ENCODE measurements at places on chromosomes 4 and X. TPM values are rescaled to one million over a fixed set of nuclear protein-coding genes. Genes with fewer than 3 reads are reported as not detected.

DNA sequence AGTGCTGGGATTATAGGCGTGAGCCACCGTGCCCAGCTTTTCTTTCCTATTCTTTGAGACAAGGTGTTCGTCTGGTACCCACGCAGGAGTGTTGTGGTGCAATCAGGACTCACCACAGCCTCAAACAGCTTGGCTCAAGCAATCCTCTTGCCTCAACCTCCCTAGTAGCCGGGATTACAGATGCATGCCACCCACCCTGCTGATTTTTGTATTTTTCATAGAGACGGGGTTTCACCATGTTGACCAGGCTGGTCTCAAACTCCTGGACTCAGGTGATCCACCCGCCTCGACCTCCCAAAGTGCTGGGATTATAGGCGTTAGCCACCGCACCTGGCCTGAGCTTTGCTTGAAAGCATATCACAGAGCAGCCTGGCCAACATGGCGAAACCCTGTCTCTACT lies 1.5 kb upstream of the CRLF2 start:
- H3K27me3 ChIP-seq: no peaks in the 10 kb centered on the region
- no peak overlapping the region for H3K4me3 ChIP-seq
- H3K27ac ChIP-seq: no peak overlapping the region
- no peaks in the 10 kb centered on the region for H3K4me1 ChIP-seq
- H3K36me3 ChIP-seq: no peaks in the 10 kb centered on the region

ALAS2 gene
- 188 TPM for total RNA-seq

- H3K4me3 ChIP-seq: no peak overlapping the region
- DNase-seq: no peak
Measured at GRCh38 chr4:123350191-123350544, 46.4 kb upstream of the SPRY1 start.

DNA sequence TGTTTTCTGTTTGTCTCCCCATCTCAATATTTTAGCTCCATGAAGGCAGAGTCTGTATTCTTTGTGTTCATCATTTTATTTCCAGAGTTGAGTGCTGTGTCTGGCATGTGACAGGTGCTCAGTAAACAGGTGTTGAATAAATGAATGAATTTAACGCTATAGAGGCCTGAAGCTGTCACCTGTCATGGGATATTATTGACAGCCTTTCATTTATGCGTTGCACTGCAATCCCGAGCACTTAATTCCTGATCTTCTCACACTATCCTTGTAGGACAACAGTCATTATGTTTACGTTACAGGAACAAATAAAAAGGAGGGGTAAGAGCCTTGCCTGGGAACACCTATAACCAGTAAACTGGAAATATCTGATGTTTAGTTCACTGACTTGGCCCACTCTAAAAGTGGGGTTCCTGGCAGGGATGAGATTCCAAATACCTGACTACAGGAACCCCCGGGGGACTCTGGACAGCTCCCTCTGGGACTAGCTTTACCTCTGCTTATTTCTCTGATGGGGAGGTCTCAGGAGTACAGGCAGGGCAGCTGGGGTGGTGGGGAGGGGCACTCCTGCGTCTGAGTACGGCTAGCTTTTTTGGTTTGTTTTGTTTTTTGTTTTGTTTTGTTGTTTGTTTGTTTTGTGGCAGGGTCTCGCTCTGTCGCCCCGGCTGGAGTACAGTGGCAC lies 36.6 kb downstream of the SEL1L3 start:
- no peaks in the 10 kb centered on the region for H3K27me3 ChIP-seq
- no peak overlapping the region for H3K27ac ChIP-seq
- peaks cover 3% of the 10 kb centered on the region for H3K4me1 ChIP-seq
- no peak overlapping the region for H3K4me3 ChIP-seq
- no peak for DNase-seq

RAB9A gene
- total RNA-seq: 41.3 TPM

DNA sequence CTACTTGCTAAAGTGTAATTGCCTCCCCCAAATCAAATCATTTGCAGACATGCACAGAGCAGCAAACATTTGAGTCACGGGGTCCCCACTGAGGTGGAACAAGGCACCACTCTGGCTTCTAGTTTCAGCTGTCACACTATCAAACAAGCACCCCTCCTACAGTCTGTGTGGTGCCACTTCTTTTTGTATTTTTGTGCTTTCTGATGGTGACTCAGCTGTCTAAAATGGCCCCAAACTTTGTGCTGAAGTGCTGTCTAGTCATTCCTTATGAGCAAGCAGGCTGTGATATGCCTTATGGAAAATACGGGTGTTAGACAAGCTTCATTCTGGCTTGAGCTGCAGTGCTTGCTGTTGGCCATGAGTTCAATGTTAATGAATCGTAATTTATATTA lies 15.4 kb downstream of the IGFBP7 start:
- DNase-seq: no peak
- H3K4me1 ChIP-seq: peaks cover 6% of the 10 kb centered on the region
- H3K36me3 ChIP-seq: no peaks in the 10 kb centered on the region

GRCh38 chr4:95764961-95765360 lies 74.9 kb upstream of the PDHA2 start:
- DNase-seq: no peak
- no peaks in the 10 kb centered on the region for H3K36me3 ChIP-seq
- no peaks in the 10 kb centered on the region for H3K27me3 ChIP-seq
- H3K4me1 ChIP-seq: no peaks in the 10 kb centered on the region
- H3K4me3 ChIP-seq: no peak overlapping the region

- H3K4me1 ChIP-seq: no peaks in the 10 kb centered on the region
- no peaks in the 10 kb centered on the region for H3K36me3 ChIP-seq
- no peaks in the 10 kb centered on the region for H3K27me3 ChIP-seq
- no peak overlapping the region for H3K4me3 ChIP-seq
- H3K27ac ChIP-seq: no peak overlapping the region
Measured at GRCh38 chr4:126238013-126238412, 923.3 kb downstream of the FAT4 start.

DNA sequence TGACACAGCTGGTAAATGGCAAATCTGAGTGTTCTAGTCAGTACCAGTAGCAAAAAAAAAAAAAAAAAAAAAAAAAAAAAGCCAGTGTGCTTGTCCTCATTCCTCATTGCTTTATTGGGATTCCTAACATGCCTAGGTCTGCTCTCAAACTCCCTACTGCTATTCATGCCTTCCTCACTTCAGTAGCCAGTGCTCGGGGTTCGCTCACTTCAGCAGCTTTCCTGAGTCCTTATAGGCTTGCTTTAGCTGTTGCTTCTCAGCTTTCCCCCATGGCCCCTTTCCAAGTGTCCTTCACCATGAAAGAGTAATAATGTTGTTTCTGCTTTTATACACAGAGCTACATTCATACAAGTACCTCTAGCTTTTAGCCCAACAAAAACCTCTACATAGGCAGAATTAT lies 30.8 kb downstream of the SLITRK2 start:
- no peaks in the 10 kb centered on the region for H3K4me1 ChIP-seq
- no peak overlapping the region for H3K4me3 ChIP-seq
- DNase-seq: no peak
- H3K27ac ChIP-seq: peak overlapping the region; percentile 37
- no peaks in the 10 kb centered on the region for H3K27me3 ChIP-seq

NEXMIF gene
- total RNA-seq: 10.4 TPM

DNA sequence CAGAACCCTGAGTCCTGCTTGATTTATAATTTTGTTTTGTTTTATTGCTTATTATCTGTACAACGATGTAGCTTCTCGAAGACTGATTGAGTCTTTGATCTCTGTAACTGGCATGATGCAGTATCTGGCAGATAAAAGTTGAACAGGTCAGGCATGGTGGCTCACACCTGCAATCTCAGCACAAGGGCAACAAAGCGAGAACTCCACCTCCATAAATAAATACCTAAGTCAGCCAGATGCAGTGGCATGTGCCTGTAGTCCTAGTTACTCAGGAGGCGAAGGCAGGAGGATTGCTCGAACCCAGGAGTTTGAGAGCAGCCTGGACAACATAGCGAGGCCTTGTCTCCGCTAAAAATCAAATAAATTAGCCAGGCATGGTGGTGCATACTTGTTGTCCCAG lies 15.7 kb upstream of the WDR19 start:
- no peak for DNase-seq
- no peaks in the 10 kb centered on the region for H3K36me3 ChIP-seq
- no peak overlapping the region for H3K4me3 ChIP-seq
- no peaks in the 10 kb centered on the region for H3K4me1 ChIP-seq

GRCh38 chr4:10253765-10254164 lies 137.2 kb upstream of the WDR1 start:
- H3K4me1 ChIP-seq: no peaks in the 10 kb centered on the region
- H3K4me3 ChIP-seq: no peak overlapping the region
- no peaks in the 10 kb centered on the region for H3K27me3 ChIP-seq
- H3K27ac ChIP-seq: no peak overlapping the region
- H3K36me3 ChIP-seq: no peaks in the 10 kb centered on the region

PASD1 gene
- total RNA-seq: not detected

- no peak overlapping the region for H3K27ac ChIP-seq
- H3K27me3 ChIP-seq: no peaks in the 10 kb centered on the region
- H3K4me1 ChIP-seq: no peaks in the 10 kb centered on the region
- H3K4me3 ChIP-seq: no peak overlapping the region
Measured at GRCh38 chr4:45679411-45679810, 444.4 kb downstream of the GABRG1 start.

Measured in spinal cord (tissue), 10 donors.